Activated CD4-positive, alpha-beta T cell treated with anti-CD3 and anti-CD28 coated beads, Interleukin-2, amount 50 U/mL, for 1 hour (primary cell): ENCODE measurements at places on chromosomes 2 and 18.

- no peak for DNase-seq
Measured at GRCh38 chr18:23401400-23402347, 51.4 kb upstream of the RIOK3 start.

GRCh38 chr2:165475277-165476004 lies 5.9 kb downstream of the CSRNP3 start:
- DNase-seq: no peak

GRCh38 chr2:175463169-175463568 lies 281.7 kb upstream of the ATP5MC3 start:
- no peak for DNase-seq

DNA sequence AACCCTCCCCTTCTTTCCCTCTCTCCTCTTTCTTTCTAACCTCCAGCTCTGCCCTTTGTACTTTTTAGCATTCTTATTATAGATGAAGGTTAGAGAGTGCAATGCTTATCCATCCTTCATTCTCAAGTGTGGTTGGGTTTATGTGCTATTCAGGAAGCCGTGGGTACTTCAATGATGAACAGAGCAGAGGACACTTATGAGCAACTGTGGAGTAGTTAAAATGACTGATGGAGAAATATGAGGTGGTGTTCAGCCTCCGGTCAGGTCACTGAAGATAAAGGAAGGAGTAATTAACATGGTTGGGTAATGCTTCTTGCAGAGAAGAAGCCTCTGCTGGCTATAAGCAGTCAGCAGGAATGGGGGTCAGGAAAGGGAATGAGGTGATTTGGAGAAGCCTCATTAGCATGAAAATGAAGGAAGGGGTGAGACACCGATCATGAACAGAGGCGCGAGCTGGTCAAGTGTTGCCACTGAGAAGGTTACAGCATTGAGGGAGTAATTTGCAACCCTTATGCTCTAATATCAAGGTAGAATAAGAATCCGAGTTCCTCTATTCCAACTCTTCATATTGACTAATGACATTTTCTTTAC lies 174.7 kb downstream of the LPIN1 start:
- no peak for DNase-seq

GRCh38 chr2:98730707-98731040 lies 258 bp downstream of the MGAT4A start:
- DNase-seq: no peak

DNA sequence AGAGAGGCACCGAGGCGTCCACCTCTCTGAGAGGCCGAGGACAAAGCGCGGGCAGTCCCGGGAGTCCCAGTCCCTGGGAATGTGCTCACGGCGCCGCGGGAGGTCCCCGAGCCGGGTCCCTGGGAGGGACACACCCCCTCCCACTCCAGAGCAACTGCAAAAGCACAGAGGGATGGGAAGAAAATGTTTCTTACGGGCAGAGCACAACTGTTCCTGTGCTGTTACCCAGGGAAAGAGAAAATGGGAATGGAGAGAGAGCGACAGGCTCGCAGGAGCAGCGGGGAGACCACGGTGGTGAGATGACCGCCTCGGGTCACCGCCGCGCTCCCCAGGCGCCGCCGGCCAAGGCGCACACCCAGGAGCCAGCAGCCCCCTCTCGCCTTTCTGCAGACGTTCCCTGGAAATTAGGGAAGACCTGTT lies 1.2 kb upstream of the BCL11A start:
- DNase-seq: no peak
